ENCODE measurements at places on chromosomes 1 and 21. TPM values are rescaled to one million over a fixed set of nuclear protein-coding genes. Genes with fewer than 3 reads are reported as not detected.

- DNase-seq = no peak
These were observed 73.2 kb upstream of the B3GALT2 start for GRCh38 chr1:193259636-193260035.

- DNase-seq = no peak
These were observed 121.9 kb downstream of the RGS21 start for GRCh38 chr1:192438737-192439136.

DNA sequence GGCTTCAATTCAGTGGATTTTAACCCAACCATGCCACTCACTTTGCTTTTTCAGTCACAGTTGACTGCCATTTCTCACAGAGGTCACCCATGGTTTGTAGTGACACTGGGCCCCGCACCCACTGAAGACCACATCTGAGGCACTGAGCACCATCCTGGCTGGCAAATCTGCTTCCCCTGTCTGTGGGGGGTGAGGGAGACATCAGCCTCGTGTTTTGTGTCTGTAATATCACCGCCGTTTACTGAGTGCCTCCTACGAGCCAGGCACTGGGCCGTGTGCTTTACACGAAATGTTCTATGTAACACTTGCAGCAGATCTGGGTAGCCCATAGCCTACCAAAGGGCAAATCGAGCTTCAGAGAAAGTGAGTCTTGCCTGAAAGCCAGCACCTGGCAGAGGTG is 161.8 kb downstream of the PGBD5 start:
- no peak for DNase-seq

DNA sequence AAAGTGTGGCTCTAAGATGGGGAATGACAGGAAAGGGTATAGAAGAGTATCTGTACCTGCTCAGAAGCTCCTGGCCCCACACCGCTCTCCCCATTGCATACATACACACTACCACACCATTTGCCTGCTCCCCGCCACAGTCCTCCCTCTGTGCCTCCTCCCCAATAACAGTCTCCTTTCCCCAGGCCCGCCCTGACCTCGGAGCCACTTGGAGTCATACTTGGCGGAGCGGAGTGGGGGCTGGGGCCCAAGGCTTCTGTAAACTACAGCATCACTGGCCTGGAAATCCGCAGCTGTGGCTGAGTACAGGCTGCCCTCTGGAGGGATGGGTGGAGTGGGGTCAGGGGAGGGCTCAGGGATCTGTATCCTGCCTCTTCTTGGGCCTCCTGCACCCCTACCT is 8.6 kb downstream of the SEMA6C start:
- no peak for DNase-seq

GRCh38 chr1:78227705-78228635 is 182.2 kb downstream of the GIPC2 start:
- DNase-seq = no peak

- no peak for DNase-seq
These were observed at the start of gene TMEM82 for GRCh38 chr1:15742339-15742801. Gene TMEM82, plus strand, starts transcription at chr1:15742499. Its CDS starts 61 bp downstream, at chr1:15742560.

GRCh38 chr1:94180650-94181049 is 56.7 kb downstream of the ARHGAP29 start:
- DNase-seq = no peak

- no peak for DNase-seq
These were observed 268.6 kb downstream of the PTBP2 start for GRCh38 chr1:96990136-96990535.

DNA sequence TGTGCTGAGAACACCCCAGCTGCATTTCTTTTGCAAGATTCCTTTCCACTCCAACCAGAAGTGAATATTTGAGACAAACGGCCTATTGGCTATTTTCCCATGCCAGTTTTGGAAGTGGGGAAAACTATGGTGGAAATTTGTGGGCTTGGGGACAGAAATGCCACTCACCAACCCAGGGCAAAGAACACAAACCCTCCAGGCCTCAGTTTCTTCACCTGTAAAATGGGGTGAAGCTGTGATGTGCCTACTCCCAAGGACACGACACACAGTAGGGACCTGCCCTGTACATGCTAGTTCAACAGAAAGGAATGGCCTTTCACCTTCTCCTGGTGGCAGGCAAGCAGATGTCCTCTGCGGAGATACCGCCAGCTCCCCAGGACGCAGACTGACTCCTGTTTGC is 46.5 kb downstream of the SIM2 start:
- no peak for DNase-seq

DNA sequence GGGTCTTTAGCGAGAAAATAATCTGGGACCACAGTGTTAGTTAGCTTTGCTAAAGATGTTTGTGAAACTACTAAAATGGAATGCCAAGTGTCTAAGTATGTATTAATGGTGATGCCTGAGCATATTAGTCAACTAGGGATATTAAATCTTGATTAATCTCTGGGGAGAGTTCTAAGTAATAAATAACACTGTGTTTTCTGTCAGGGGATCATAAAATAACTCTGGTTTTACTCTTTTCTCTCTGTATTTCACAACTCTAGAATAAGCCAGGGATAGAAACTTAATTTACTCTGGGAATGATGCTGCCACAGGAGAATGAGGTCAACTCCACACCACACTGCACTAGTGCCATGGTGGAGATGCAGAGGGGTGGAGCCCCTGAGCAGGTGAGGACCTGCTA is 399.2 kb downstream of the PTBP2 start:
- no peak for DNase-seq

The PEAR1 gene
- total RNA-seq = not detected

- DNase-seq = no peak
These were observed 49.8 kb downstream of the CDK18 start for GRCh38 chr1:205554026-205554811.

DNA sequence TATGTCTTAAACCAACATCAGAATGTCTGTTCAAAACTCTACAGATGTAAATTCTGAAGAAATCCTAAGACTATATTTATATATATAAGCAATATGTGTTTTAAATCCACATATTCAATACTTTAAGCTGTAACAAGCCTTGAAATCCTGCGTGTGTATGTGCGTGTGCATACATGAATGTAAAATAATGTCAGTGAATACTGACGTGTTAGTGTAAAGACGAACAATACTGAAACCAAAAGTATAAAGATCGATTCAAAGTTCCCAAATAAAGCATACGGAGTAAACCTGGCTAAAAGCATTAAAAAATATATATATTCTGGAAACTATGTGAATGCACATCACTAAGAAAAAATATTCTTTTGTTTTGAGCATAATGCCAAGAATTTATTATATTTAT is 668.6 kb upstream of the NCAM2 start:
- DNase-seq = no peak

The OVAAL gene
- total RNA-seq = not detected

- DNase-seq = no peak
These were observed 22.8 kb downstream of the DHX9 start for GRCh38 chr1:182861994-182862393.

- no peak for DNase-seq
These were observed 91.5 kb downstream of the TIAM1 start for GRCh38 chr21:31252611-31253010.

- no peak for DNase-seq
These were observed 42.0 kb downstream of the S1PR1 start for GRCh38 chr1:101278845-101279244.

DNA sequence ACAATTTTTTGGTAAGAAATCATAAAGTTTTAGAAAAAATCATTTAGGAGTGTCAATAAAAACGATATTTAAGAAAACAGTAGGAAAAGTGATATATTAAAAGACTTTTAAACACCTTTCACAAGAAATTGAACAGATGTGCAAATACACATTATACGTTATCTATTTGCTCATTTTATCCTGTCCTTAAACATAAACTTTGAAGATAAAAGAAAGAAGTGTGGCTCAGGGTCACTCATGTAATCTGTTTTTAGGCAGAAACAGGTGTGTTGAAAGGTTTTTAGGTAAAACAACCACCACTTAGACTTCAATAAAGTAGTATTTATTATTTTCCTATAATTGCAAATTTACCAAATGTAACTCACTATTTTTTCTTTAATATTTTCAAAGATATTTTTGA is 13.1 kb downstream of the AMY2B start:
- no peak for DNase-seq

DNA sequence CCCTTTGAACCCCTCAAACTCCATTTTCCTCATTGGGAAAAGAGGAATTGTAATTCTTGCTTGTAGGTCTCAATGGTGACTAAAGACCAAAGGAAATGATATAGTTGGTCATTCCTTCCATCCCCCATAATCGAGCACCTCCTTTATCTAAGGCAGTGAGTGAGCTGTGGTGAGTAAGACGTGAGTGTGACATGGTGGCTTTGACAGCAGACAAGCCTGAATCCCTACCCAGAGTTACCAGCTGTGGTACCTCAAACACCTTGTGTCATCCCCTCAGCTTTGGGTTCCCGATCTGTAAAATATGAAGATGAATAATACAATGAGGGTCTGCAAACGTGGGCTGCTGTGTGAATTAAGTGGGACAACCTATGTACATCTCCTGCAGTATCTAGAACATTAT is 8.4 kb downstream of the TRAF5 start:
- no peak for DNase-seq

DNA sequence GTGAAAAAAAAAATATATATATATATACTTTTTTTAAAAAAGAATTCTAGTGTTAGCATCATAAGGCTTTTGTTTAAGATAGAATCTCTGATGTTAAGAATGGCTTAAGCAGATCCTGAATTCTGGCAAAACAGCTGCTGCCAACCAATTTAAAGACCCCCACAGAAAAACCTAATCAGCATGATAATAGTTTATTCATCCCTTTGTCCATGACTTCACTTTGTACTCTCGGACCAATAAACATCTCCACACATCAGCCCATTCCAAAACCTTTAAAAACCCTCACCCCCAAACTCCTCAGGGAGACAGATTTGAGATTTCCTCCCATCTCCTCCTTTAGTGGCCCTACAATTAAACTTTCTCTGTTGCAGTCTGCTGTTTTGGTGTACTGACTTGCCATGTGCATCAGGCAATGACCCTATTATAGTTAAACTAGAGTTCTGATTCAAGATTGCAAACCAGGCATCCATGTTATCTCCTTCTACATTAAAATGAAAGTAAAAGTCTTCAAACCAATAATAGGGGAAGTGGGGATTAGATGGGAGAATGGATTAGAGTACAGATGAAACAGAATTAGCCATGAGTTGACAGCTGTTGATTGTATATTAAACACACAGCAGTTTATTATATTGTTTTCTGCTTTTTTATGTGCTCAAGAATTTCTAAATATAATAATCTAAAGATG is 9.8 kb upstream of the PHTF1 start:
- no peak for DNase-seq

DNA sequence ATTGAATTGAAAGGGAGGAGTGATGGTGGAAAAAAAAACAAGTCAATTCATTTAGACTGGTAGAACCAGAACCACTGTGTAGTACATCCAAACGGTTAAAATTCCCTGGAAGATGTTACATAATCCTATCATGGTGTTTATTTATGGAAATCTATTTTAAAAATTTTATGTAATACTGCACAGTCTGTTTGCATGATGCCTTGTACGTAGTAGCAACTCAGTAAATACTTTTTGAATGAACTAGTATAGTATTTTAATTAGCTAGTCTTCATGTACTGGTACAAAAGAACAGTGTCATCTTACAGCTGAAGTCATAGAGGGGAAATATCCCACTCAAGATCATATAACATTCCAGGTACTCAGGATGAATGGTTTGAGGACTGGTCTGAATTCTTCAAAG is 27.0 kb upstream of the IER5 start:
- DNase-seq = no peak

GRCh38 chr1:85935234-85935633 is 221.3 kb downstream of the COL24A1 start:
- DNase-seq = no peak

GRCh38 chr1:182281541-182281940 is 110.0 kb downstream of the GLUL start:
- DNase-seq = no peak

- no peak for DNase-seq
These were observed 439.6 kb upstream of the ADAMTS5 start for GRCh38 chr21:27406300-27407009.

Measured in activated B cell treated with CpG ODN at 0.5 μM for 24 hours (primary cell).